ENCODE measurements at places on chromosomes 11 and 22. TPM values are rescaled to one million over a fixed set of nuclear protein-coding genes. Genes with fewer than 3 reads are reported as not detected.
A peak's percentile ranks its signal among the peaks of the same experiment; 100 is the strongest.

SPDYC gene
- not detected for total RNA-seq

BARX2 gene
- not detected for total RNA-seq

DNA sequence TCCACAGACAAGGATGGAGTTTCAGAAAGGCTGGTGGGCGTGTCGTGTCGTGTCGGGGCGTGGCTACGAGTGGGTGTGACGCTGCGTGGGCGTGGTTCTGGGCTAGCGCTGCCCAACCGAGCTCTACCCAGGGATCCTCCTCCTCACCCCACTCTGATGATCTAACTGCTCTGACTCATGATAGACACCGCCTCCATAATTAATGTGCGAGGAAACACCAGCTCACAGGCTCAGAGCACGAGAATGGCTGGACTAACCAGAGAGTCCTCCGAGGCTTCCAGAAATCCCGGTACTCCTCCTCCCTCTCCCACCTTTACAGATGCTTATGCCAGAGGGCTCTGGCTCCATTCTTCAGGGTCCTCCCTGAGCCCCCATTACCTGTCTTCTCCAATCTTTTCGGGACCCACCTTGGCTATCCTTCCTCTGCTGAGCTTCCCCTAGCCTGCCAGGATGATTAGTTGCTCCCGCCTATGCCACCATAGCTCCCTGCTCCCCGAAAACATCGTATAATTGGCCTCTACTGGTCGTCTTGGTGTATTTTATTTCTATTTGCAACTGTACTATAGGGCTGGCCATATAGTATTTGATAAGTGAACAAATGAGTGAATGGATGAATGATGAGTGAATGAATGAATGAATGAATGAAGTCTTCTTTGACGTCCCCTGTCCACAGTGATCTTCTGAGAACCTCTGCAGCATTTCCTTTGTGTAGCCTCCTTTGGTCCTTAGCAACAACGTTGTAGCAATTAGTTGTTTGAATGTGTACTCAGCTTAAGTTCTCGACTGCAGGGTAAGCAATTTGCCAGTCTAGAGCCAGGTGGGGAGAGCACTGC, 21.7 kb downstream of the TMPRSS13 start:
- H3K4me3 ChIP-seq: peak overlapping the region; percentile 45
- 0 out of 2 replicates have a peak, but pooled peaks cover 3% of the 10 kb centered on the region for H3K4me1 ChIP-seq
- H3K36me3 ChIP-seq: no peaks in the 10 kb centered on the region

DNA sequence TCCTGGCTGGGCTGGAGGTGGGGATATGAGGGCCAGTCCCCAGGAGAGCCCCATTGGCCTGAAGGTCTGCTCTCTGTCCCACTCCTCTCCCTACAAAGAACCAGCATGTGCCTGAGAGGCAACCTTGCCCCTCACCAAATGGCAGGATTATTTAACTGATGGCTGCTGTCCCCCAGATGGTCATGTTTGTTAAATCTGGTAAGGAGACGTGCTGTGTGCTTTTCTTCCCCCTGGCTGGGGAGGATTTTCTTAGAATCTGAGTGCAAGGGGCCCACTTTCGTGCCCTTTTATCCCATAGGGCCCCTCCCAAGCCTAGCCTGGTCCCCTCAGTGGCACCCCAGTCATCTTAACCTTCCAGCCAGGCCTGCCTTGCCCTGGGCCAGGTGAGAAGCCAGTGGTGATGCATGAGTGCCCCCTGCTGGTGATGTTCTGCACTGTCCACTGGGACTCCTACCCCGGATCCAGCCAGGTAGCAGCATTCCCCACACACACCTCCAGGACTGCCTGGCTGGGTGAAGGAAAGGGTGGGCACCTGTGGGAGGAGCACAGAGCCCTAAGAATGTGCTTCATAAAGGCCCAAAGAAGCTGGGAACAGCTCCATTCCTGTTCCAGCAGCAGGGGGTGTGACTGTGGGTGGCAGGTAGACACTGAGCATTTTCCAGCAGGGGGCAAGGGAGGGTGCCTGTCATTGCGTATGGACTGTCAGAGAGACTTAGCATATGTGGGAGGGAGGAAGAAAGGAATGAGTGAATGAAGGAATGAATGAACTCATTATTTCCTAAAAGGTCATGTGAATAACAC, 28.9 kb downstream of the MFNG start:
- H3K27ac ChIP-seq: no peak overlapping the region
- DNase-seq: peak; percentile 89
- H3K4me3 ChIP-seq: no peak overlapping the region
- H3K36me3 ChIP-seq: no peaks in the 10 kb centered on the region
- no peaks in the 10 kb centered on the region for H3K27me3 ChIP-seq

DNA sequence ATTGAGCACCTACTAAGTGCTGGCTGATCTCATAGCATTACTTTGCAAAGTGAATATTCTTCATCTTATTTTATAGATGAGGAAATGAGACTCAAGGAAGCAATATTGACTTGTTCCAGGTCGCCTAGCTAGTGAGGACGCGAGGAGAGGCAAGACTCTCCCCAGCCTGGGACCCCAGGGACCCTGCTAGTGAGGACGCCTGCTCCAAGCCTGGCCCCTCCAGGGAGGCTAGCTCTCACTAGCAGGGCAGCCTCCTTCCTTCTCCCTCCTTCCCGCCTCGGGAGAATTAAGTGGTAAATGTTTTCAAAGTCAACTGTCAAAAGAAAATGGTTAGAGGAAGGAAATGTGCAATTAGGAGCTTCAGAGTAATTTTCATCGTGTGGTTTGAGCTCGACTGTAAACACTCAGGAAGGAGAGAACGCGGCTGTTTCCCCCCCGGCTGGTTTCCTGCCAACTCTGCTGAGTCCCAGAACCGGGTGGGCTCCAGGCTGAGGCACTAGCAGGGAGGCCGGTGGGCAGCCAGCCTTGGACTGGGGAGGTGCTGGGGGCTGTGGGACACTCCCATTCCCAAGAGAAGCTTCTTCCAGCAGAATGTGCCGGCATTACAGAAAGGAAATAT, 17.9 kb downstream of the MYEOV start:
- no peaks in the 10 kb centered on the region for H3K36me3 ChIP-seq
- H3K27me3 ChIP-seq: no peaks in the 10 kb centered on the region
- no peak overlapping the region for H3K4me3 ChIP-seq
- no peak for DNase-seq

GUCY1A2 gene
- total RNA-seq: 1.4 TPM

DNA sequence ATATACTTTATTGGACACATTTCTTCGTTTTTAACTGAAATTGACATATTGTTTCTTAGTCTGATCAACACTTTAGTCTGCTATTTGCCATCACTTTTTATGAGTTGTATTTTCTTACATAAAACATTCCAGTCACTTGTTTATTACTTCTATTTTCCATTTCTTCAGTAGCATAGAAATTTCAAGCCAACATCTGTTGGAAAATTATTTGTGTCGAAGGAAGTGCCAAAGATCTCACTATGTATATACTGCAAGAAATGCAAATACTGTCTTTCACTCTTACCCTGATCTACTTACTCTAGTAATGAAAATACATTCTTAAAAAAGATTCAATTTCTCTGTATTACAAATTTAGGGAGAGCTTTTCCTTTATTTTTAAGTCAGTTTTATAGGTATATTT, 105.9 kb downstream of the SLC17A6 start:
- H3K4me3 ChIP-seq: no peak overlapping the region
- H3K4me1 ChIP-seq: no peaks in the 10 kb centered on the region
- no peak for DNase-seq
- peaks cover 62% of the 10 kb centered on the region for H3K27me3 ChIP-seq
- H3K36me3 ChIP-seq: no peaks in the 10 kb centered on the region

GRCh38 chr11:134207538-134208239, 16.1 kb downstream of the NCAPD3 start:
- H3K4me3 ChIP-seq: no peak overlapping the region
- H3K27ac ChIP-seq: peak overlapping the region; percentile 61
- DNase-seq: peak; percentile 64
- no peaks in the 10 kb centered on the region for H3K4me1 ChIP-seq
- peaks cover 61% of the 10 kb centered on the region for H3K36me3 ChIP-seq
- H3K27me3 ChIP-seq: no peaks in the 10 kb centered on the region

GRCh38 chr11:33721426-33721825, 14.8 kb downstream of the CD59 start:
- no peak overlapping the region for H3K27ac ChIP-seq
- DNase-seq: no peak
- no peak overlapping the region for H3K4me3 ChIP-seq

DNA sequence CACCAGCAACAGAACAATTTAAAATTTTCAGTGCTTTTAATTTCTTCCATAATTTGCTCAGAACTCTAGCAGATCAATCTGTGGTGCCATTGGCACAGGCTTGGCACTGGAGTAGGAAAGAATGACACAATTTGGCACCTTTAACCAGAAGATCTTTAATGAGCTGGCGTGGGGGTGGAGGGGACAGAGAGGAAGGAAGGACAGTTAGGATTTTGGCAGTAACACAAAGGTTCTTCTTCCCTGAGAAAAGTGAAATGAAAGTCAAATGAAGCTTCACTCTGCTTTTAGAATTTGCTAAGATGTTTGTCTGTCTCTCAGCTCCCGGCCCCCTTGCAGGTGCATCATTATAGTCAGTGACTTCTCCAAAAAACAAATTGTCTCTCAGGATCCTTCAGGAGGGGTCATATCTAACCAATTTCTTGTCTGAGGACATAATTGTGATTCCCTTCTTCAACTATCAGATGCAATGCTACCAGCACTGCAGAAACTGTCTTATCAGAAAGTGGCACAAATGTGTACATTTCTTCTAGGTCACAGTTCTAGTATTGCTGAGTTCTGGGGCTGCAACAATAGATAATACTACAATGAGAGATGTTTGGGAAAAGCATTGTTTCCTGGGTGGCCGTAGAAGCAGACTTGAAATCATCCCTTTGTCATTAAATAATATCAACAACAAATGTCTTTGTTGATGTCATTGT, 66.8 kb downstream of the CSTPP1 start:
- no peaks in the 10 kb centered on the region for H3K36me3 ChIP-seq
- no peak overlapping the region for H3K4me3 ChIP-seq
- no peaks in the 10 kb centered on the region for H3K4me1 ChIP-seq
- no peak overlapping the region for H3K27ac ChIP-seq
- no peaks in the 10 kb centered on the region for H3K27me3 ChIP-seq

SNAP29 gene
- total RNA-seq: 10.2 TPM

GRCh38 chr22:32048069-32048468, 5.0 kb downstream of the SLC5A1 start:
- DNase-seq: no peak
- H3K36me3 ChIP-seq: no peaks in the 10 kb centered on the region
- H3K4me1 ChIP-seq: no peaks in the 10 kb centered on the region
- no peak overlapping the region for H3K27ac ChIP-seq

GRCh38 chr11:126319374-126319740, 15.5 kb downstream of the DCPS start:
- H3K27me3 ChIP-seq: no peaks in the 10 kb centered on the region
- no peak for DNase-seq
- no peaks in the 10 kb centered on the region for H3K4me1 ChIP-seq
- H3K4me3 ChIP-seq: no peak overlapping the region

DNA sequence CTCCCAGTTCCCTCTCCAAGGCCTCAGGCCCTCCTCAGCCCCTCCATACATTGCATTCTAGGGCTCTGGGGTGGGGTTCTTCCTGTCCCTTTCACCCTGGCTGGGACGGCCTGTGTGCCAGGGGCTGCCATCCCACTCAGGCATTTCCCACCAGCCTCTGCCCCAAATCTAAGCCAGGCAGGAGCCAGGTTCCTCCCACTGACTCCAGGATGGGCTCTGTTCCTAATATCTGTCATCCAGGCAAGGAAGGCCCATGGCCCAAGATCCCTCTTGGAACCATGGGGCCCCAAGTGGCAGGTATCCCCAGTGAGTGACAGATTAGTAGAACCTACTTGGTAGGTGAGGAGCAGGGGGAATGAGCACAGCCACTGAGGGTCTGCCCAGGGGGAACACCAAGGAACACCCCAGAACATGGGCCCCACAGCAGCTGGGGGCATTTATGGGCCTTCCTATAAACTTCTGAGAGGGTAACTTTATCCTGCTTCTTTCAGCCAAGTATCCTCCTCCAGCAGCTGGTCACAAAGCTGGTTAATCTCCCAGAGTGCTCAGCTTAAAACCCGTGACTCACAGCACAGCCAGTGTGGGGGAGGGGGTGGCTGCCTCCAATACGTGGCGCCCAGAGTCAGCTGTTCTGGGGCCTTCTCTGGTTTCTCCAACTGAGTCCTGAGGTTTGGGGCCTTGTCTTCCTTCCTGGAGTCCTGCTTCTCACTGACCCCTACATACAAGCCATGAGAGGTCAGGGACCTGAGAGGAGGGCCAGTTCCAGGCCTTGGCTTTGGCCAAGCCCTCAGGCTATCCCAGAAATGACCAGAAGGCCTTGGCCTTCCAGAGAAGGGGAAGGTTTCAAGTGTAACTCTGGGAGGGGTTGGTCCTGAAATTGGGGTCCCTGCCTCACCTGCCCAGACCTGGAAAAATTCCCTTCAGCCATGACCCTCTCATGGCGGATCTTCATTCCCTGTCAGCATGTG, 19.9 kb upstream of the MYOD1 start:
- H3K27me3 ChIP-seq: peaks cover 36% of the 10 kb centered on the region
- no peaks in the 10 kb centered on the region for H3K36me3 ChIP-seq
- no peaks in the 10 kb centered on the region for H3K4me1 ChIP-seq
- H3K4me3 ChIP-seq: no peak overlapping the region
- no peak overlapping the region for H3K27ac ChIP-seq

TSSC4 gene
- 44.3 TPM for total RNA-seq

- no peaks in the 10 kb centered on the region for H3K4me1 ChIP-seq
- no peak overlapping the region for H3K4me3 ChIP-seq
- no peak overlapping the region for H3K27ac ChIP-seq
- H3K27me3 ChIP-seq: no peaks in the 10 kb centered on the region
- no peaks in the 10 kb centered on the region for H3K36me3 ChIP-seq
- DNase-seq: no peak
These were observed 11.3 kb downstream of the PTPN5 start for GRCh38 chr11:18780329-18780728.

DGAT2 gene
- total RNA-seq: 2.6 TPM

OR51B4 gene
- total RNA-seq: not detected

GRCh38 chr11:114016986-114017385, 42.1 kb downstream of the HTR3A start:
- H3K27me3 ChIP-seq: no peaks in the 10 kb centered on the region
- H3K36me3 ChIP-seq: no peaks in the 10 kb centered on the region
- H3K4me3 ChIP-seq: no peak overlapping the region
- H3K27ac ChIP-seq: no peak overlapping the region

APOA4 gene
- not detected for total RNA-seq

TRIM49 gene
- total RNA-seq: not detected

PATE2 gene
- total RNA-seq: not detected

DNA sequence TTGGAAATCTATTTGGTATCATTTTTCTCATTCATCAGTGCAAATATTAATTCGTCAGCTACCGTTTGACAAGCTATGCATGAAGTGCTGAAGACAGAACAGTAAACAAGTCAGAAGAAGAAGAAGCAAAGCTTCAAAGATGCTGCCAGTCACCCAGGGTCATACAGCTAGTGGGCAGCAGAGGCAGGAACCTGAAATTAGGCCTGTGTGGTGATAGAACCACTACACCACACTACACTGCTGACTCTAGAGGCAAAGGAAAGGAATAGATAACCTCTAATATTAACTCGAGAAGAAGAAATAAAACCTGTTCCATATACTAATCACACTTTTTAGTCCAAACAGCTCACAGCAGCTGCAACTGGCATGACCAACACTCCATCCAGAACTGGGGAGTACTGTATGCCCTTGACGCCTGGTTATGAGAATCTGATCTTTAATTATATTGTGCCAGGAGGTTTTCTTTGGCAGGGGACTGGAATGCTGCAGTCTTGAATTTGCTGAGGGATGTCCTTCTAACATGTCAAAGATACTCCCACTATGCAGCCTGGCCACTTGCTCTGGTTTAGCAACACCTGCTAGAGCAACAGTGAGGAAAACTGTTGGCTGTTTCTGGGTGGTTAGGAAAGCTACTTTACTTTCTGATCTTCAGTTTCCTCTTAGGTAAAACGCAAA, 73.0 kb downstream of the PAK1 start:
- no peak for DNase-seq
- H3K4me1 ChIP-seq: peaks cover 51% of the 10 kb centered on the region
- peak overlapping the region; percentile 68 for H3K27ac ChIP-seq

Data from GM23338 (cell line).